ENCODE measurements at places on chromosomes 5 and 9. TPM values are rescaled to one million over a fixed set of nuclear protein-coding genes. Genes with fewer than 3 reads are reported as not detected.

Gene HTR4
- not detected for total RNA-seq

Gene NMUR2
- total RNA-seq, result not detected

Gene GPR150
- not detected for total RNA-seq

Gene PCDHA9
- not detected for total RNA-seq

Gene SLC34A1
- total RNA-seq, result not detected

Gene DPYSL3
- 191 TPM for total RNA-seq

Gene MAMDC4
- 0.39 TPM for total RNA-seq

Gene FAM221B
- not detected for total RNA-seq

Gene PCDHGA9
- 0.88 TPM for total RNA-seq

Gene SLC26A2
- total RNA-seq, result 12.5 TPM

Gene FOXD4L6
- total RNA-seq, result not detected

Gene SLC6A18
- not detected for total RNA-seq

All from RPMI7951 (cell line).